ENCODE measurements at places on chromosomes 12 and 14. TPM values are rescaled to one million over a fixed set of nuclear protein-coding genes. Genes with fewer than 3 reads are reported as not detected.

Gene NGB
- total RNA-seq = not detected

Gene PRR13
- total RNA-seq = 60.4 TPM

- DNase-seq = no peak
Observed at GRCh38 chr12:24047326-24047725, 97.9 kb upstream of the SOX5 start.

DNA sequence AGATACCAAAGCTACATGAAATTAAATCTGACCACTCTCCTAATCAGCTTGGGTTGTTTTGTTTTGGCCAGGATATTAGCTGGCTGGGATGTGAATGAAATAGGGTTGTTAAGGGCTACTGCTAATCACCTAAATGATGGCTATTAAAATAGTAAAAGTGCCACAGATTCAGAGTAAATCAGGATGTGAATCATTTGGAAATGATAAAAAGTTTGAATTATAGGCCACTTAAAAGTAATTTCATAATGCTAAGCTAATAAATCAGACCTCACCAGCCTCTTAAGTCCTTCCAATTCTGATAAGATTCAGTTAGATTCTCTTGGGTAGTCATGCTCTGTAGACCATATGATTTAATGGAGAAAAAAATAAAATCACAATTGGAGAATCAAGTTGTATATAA is 12.0 kb downstream of the HELB start:
- no peak for DNase-seq

Data from MG63 (cell line).